ENCODE measurements at places on chromosomes 7 and 10. TPM values are rescaled to one million over a fixed set of nuclear protein-coding genes. Genes with fewer than 3 reads are reported as not detected.
A peak's percentile ranks its signal among the peaks of the same experiment; 100 is the strongest.

DNA sequence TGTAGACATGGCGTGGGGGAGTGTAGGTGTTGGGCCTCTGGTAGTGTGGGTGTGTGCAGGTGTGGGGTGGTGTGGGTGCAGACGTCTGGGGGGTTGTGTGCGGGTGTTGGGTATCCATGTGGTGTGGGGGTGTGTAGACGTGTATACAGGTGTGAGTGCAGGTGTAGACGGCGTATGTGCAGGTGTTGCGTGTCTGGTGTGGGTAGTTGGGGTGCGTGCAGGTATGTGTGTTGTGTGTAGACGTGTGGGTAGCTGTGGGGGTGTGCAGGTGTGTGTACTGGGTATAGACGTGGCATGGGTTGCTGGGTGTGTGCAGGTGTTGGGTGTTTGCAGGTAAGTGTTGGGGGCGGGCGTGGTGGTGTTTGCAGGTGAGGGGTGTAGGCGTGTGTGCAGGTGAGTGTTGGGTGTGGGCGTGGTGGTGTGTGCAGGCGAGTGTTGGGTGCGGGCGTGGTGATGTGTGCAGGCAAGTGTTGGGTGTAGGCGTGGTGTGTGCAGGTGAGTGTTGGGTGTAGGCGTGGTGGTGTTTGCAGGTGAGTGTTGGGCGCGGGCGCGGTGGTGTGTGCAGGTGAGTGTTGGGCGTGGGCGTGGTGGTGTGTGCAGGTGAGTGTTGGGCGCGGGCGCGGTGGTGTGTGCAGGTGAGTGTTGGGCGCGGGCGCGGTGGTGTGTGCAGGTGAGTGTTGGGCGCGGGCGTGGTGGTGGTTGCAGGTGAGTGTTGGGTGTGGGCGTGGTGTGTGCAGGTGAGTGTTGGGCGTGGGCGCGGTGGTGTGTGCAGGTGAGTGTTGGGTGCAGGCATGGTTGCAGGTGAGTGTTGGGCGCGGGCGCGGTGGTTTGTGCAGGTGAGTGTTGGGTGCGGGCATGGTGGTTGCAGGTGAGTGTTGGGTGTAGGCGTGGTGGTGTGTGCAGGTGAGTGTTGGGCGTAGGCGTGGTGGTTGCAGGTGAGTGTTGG, 16.6 kb downstream of the GET4 start:
- DNase-seq: no peak

The NKX2-3 gene
- total RNA-seq: not detected

The KLLN gene
- total RNA-seq: 0.54 TPM

DNA sequence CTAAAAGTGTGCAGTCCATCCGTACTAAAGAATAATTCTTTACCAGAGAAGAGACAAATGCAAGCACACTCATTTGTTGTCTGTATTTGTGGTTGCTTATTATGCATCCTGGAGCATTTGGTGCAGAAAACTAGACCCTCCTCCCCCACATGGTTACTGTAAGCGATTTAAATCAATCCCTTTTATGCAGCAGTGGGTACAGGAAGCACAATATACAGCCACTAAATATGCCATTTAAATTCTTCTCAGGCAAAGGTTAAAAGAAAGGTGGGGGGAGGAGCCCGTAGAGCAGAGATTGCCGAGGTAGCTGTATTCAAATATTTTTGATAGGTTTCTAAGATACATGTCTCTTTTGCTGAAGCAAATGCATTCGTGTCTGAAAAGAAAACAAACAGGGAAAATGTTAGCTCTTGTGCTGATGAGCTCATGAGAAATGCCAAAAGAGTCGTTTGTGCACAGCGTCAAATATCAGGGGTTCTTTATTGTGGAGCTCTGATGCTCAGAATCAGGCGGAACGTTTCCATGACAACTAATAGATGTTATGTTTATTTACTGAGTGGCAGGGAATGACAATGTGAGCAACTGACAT, 131.3 kb upstream of the NPVF start:
- DNase-seq: no peak

The KLHDC10 gene
- total RNA-seq: 16.8 TPM

The GPER1 gene
- not detected for total RNA-seq

The HOGA1 gene
- total RNA-seq: not detected

GRCh38 chr10:48604991-48605508, at the start of gene ARHGAP22:
ARHGAP22 (minus strand) TSS chr10:48605073; CDS start chr10:48604796, 277 bp downstream.
- DNase-seq: no peak

The CAV2 gene
- total RNA-seq: not detected

- DNase-seq: peak; percentile 13
Observed at GRCh38 chr10:26215935-26216584, 514 bp upstream of the GAD2 start.

The UTF1 gene
- not detected for total RNA-seq

- no peak for DNase-seq
Observed at GRCh38 chr7:22864855-22865601, 42.4 kb upstream of the TOMM7 start.

GRCh38 chr7:26103596-26103995, 48.4 kb upstream of the NFE2L3 start:
- no peak for DNase-seq
